Activated CD4-positive, alpha-beta T cell treated with anti-CD3 and anti-CD28 coated beads, Interleukin-2, amount 50 U/mL, for 1 hour (primary cell): ENCODE measurements at places on chromosomes 3 and 15.

GRCh38 chr3:74271541-74271940 lies 342.9 kb downstream of the CNTN3 start:
- no peak for DNase-seq

- DNase-seq = no peak
Measured at GRCh38 chr15:32957219-32957618, 237.3 kb downstream of the FMN1 start.

DNA sequence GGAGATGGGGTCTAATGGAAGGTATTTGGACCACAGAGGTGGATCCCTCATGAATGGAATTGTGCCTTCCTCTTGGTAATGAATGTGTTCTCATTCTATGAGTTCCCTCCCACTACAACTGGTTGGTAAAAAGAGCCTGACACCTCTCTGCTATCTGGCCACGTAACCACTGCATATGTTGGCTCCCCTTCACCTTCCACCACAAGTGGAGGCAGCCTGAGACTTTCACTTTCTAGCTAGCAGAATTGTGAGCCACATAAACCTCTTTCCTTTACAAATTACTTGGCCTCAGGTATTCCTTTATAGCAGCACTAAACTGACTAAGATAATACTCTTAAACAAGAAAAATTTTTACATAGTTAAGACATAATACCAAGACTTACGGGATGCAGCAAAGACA lies 155.3 kb downstream of the NR1I2 start:
- peak; percentile 5 for DNase-seq

DNA sequence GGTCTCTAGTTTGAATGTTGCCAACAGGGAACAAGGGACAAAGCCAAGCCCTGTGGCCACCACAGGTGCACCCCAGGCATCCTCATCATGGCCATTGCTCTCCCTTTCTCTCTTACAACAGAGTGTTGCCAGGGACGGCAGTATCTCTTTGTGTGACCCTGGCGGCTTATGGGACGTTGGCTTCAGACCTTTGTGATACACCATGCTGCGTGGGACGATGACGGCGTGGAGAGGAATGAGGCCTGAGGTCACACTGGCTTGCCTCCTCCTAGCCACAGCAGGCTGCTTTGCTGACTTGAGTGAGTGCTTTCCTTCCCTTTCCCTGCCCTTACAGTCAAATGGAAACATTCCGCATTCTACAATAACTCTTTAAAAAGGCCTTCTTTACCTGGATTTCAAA lies 38.2 kb downstream of the BOC start:
- no peak for DNase-seq

DNA sequence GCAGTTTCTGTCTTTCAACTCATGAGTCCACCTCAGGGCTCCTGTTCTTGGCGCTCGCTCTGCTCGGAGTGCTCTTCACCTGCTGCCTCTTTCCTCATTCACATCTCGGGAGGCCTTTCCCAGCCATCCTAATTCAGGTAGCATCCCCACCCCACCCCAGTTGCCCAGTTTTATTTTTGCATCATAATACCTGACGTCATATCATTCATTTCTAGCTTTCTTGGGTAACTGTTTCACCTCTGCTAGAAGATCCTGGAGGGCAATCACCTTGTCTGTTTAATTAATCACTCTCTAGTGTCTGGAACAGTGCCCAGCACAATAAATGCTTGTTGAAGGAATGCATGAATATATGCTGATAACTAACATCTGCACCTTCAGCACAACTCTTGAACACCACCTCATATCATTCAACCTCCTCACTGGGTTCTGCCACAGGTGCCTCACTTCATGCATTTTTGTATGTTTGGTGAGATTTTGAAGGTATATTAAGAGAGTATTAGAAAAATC lies 7.6 kb downstream of the NUSAP1 start:
- no peak for DNase-seq

DNA sequence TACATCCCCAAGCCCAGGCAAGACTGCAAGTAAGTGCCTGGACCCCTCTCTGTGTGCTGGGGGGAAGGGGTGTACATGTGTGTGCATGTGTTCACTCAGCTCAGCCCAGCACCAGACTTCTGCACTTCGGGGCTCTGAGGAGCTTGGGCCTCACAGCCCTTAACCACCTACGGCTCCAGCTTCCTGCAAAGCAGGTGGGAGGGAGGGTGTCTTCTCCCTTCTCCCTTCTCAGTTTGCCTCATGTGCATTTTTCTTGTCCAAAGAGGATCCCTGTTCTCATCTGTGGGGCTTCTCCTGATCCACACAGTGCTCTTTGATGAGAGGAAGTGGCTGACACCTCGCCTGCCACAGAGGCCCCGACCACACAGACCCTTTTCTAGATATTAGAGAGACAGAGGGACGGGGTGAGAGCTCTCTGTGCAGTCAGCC lies 69.3 kb downstream of the MESD start:
- DNase-seq = no peak

GRCh38 chr3:171542976-171543375 lies 82.8 kb upstream of the TNIK start:
- DNase-seq = no peak

GRCh38 chr3:161475905-161476304 lies 20.7 kb upstream of the OTOL1 start:
- no peak for DNase-seq

DNA sequence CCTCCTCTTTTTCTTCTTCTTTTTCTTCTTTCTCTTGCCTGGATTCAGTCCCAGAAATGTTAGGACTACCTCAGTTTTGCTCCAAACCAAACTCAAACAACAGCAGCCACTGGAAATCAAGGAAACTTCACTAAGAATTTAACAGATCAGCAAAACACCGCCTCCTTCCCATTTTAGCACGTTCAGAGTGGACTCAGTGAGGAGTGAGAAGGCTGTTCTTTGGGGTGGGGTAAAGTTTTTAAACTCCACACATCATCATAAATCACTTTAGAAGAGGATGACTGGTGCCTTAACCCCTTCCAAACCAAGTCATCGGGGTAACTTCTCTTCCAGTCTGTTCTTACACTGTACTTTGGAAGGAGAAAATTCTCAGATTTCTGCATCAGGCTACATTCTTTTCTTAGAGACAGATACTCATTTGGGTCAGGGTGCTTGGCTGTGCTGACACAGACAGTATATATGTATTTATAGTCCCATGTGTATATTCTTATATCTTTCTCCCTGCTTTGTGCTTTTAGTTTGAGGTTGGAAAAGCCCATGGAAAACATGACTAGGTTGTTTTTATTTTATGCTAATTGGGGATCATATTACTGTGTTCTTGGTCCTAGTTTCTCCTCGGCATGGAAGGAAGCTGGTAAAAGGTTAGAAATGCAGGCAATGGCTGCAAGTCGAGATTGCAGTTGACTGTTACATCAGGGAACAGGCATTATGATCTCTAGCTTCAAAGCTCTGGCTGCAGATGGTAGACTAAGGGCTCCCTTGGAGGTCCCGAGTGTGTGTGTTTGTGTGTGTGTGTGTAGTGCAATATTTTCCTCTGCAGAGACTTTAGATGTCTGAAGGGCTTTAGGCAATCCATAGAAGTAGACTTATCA lies at the start of gene CCDC80:
Gene CCDC80, minus strand, starts transcription at position 214 of the 872 bp plus-strand sequence. CDS start 1,238 bp downstream, outside the sequence.
- no peak for DNase-seq

DNA sequence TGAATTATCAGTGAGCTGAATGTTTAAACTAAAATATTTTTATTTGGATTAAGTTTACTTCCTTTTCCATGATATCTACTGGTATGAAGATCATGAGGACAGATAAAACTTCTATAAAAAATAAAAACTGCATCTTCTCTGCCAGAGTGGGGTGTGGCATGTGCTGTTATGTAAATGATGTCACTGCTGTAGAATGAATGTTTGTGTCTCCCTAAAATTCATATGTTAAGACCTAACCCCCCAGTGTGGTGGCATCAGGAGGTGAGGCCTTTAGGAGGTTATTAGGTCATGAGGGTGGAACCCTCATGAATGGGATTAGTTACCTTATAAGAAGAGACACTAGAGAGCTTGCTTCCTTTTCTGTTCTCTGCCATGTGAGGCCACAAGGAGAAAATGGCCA lies 178.7 kb upstream of the DPH6 start:
- no peak for DNase-seq

GRCh38 chr3:8868996-8869395 lies 94.3 kb downstream of the RAD18 start:
- DNase-seq = no peak

GRCh38 chr3:188211476-188211875 lies 57.5 kb downstream of the LPP start:
- no peak for DNase-seq

- DNase-seq = no peak
Measured at GRCh38 chr3:138034918-138035317, 25.0 kb downstream of the CLDN18 start.

- DNase-seq = no peak
Measured at GRCh38 chr3:36890261-36890660, 54.6 kb downstream of the TRANK1 start.

GRCh38 chr15:41792000-41792637 lies 17.8 kb downstream of the MAPKBP1 start:
- DNase-seq = no peak

- DNase-seq = no peak
Measured at GRCh38 chr3:76668653-76669052, 371.2 kb upstream of the ROBO2 start.

- DNase-seq = no peak
Measured at GRCh38 chr3:168803536-168803935, 707.8 kb upstream of the GOLIM4 start.

DNA sequence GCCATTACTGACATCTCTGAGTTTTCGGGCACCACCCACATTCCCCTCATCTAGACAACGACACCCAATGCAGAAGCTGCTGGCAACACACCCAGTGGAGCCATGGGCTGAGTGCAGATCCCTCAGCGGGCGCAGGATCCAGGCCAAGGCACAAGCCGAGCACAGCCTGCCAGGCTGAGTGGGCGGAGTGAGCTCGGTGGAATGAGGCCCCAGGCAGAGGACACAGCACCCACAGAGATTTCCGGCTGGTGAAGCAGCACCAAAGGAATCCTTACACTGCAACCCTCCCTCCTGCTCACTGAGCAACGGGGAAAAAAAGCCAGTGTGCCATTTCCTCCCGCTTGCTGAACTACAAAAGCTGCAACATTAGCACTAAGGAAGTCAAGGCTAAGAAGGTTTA lies 34.3 kb downstream of the ZMAT3 start:
- DNase-seq = peak; percentile 50

- no peak for DNase-seq
Measured at GRCh38 chr3:43247561-43248184, 38.7 kb upstream of the SNRK start.

GRCh38 chr15:101171954-101172353 lies 79.9 kb downstream of the CHSY1 start:
- DNase-seq = no peak

GRCh38 chr15:59174835-59175831 lies 31.5 kb upstream of the LDHAL6B start:
- peak; percentile 25 for DNase-seq

- DNase-seq = no peak
Measured at GRCh38 chr3:79018671-79019136, 749.1 kb downstream of the ROBO1 start.

DNA sequence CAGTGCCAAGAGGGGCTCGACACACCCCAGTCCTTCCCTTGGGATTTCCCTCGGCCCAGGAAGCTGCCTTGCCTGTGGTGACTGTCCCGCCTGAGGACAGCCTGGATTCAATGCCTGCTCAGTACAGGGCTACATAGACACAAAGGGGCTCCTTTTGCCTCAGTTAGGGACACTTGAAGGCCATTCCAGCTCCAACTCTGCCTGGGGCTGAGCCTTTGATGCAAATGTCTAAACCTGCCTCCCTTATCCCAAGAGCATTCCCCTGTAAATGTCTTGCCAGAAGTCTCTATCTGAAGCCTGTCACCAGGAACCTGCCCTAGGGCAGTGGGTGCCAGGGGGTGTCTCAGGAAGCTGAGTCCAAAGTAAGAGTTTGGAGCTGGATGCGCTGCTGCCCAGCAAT lies 19.3 kb upstream of the LYSMD4 start:
- no peak for DNase-seq

DNA sequence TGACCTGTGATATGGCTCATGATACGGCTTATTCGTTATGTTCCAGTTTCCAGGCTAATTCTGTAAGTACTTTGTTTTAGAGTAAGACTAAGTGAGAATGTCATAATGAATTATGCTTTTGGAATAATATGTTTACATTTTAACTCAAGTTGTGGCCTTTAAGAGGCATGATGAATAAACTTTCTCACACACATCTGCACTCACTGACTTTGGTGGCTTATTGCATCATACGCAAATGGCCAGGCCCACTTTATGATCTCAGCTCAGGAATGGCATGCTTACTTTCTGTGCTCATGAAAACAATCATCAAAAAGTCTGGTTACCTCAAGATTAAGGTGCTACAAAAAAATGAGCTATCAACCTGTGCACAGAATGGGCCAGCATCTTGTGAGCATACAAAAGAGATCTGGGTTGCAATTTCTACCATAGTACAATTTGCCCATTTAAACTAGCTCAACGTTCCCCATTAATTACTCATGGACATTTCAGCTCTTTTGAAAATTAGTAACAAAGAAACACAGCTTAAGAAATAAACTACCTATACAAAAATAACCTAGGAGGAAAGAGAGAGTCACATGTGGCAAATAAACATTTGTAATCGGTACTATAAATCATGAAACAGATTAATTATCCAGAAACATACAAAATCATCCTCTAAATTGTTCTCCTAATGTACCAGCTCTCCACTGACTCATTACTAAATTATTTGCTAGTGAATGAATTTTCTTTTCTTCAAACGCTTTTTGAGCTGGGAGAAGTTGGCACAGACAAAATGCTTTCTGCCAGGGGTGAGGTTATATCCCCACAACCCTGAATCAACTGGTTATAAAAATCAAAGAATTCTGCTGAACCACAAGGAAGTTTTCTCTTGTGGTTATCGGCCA lies 439.0 kb upstream of the ADAMTS9 start:
- no peak for DNase-seq

GRCh38 chr3:51535146-51536019 lies 3.1 kb upstream of the RAD54L2 start:
- no peak for DNase-seq

DNA sequence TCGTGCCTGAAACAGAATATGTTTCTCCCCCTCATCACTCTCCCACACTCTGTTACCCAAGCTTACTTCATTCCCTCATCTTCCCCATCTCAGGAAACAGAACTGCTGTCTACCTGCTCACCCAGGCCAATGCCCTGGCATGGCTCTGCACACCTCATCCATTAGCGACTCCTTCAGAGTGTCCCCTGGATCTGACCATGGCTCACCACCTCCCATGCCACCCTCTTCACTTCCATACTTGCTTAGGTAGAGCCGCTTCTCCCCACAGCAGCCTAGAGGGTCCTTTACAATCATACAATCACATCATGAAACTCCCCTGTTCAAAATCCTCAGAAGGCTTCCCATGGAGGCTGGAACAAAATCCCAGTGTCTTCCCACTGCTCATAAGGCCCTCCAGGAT lies 33.9 kb upstream of the RAD18 start:
- DNase-seq = no peak

- no peak for DNase-seq
Measured at GRCh38 chr3:146888176-146888575, 283.0 kb upstream of the PLSCR5 start.

GRCh38 chr15:100032358-100033085 lies 299.3 kb upstream of the LYSMD4 start:
- no peak for DNase-seq
